ENCODE measurements at places on chromosomes 16 and 17.

- no peak for DNase-seq
These were observed 53.1 kb downstream of the RAP1GAP2 start for GRCh38 chr17:2849327-2849670.

- no peak for DNase-seq
These were observed 526 bp downstream of the MOSMO start for GRCh38 chr16:22008215-22009059.

DNA sequence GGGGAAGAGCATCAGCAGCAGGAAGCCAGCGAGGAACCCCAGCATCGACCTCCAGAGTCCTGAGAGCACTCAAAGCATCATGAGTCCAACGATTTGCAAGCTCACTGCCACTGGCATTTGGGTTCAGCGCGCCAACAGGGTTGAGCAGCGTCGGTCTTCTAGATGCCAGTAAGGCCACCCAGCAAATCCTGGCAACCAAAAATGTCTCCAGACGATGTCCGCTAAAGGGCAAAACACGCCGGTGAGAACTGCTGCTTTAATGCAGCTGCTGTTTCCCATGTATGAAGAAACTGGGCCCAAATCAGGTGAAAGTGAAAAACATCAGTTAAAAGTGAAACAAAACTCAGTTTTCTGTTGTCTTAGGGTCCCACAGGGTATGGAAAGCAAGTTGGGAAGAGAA, 70.2 kb downstream of the ANKRD11 start:
- DNase-seq, result no peak

GRCh38 chr16:16778332-16778731, 399.4 kb downstream of the NPIPA7 start:
- DNase-seq, result no peak

DNA sequence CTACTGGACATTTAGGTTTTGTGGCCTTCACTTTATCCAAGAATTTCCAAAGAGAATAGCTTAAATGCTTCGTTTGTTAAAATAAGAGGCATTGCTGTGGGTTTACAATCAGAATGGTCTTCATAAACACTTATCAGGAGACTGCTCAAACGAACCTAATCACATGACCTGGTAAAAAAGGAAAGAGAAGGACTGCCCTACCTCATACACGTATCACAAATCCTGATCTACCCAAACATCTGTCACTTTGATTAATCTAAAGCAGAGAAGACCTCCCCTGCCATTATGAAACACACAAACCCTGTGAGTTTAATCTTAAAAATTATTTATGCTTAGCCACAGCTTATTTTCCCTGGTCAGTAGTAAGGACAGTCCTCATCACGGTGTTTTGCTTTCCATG, 76.6 kb downstream of the PARN start:
- no peak for DNase-seq

- DNase-seq, result no peak
These were observed 36.7 kb downstream of the SALL1 start for GRCh38 chr16:51114382-51114781.

GRCh38 chr16:48413272-48413671, 28.1 kb upstream of the SIAH1 start:
- DNase-seq, result no peak

- DNase-seq, result no peak
These were observed 125.0 kb upstream of the IRX3 start for GRCh38 chr16:54411544-54411943.

GRCh38 chr17:56545106-56545505, 48.4 kb upstream of the NOG start:
- no peak for DNase-seq

DNA sequence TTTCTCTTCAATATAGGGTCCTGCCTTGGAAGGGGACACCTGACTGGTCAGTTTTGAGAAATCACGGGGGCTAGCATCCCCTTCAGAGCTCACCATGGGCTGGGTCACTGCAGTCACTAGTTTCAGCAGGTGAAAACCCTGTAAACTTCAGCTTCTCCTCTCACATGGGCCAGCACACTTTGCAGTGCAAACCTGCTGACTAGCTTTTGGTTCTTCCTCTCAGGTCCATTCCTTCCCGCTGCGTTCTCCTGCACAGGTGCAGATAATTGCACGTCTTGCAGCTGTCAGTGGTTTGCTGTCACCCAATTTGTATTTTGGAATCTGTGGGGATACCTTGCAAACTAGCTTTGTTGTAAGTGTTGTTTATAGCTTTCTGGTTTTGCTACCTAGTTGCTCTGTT, 95.1 kb downstream of the LYRM1 start:
- no peak for DNase-seq

DNA sequence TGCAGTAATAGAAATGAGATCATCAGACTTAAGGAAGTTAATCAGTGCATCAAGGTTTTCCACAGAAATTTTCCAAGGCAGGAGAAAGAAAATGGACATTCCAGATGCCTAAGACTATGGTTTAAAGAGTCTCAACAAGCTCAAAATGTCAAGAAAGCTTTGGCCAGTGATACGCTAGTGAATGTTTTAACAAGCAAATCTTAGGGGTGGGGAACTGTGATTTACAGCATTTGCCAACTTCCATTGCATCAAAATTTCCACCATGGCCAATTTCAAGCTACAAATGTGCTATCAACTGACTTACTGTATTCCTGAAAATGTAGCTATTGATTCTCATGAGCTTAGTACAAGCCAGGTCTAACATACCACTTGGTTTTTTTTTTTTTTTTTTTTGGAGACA, 82.4 kb upstream of the CLEC3A start:
- no peak for DNase-seq

DNA sequence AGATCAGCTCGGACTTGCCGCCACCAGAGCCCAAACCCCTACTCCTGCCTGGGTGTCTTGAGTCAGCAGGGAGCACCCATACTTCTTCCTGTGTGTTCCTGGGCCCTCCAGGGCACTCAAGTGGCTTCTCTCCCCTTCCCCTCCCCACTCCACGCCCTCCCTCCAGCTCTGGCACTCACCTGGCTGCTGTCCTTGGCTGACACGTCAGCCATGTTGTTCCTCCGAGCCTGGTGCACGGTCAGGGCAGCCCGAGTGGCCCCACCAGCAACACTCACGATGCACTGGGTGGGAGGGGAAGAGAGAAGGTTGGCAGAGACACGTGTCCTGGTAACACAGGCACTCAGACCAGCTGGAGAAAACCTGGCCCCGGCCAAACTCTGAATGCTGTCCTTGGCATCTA, 11.5 kb downstream of the RUSF1 start:
- no peak for DNase-seq

- no peak for DNase-seq
These were observed 30.9 kb downstream of the C17orf75 start for GRCh38 chr17:32311028-32311536.

GRCh38 chr16:721765-722540, 1.0 kb downstream of the ANTKMT start:
- no peak for DNase-seq

- peak; percentile 48 for DNase-seq
These were observed 82.2 kb downstream of the PLXDC1 start for GRCh38 chr17:39069114-39069756.

- peak; percentile 10 for DNase-seq
These were observed 43.4 kb upstream of the ICAM2 start for GRCh38 chr17:64063766-64064224.

- no peak for DNase-seq
These were observed 637 bp downstream of the PLCG2 start for GRCh38 chr16:81779536-81780320.

DNA sequence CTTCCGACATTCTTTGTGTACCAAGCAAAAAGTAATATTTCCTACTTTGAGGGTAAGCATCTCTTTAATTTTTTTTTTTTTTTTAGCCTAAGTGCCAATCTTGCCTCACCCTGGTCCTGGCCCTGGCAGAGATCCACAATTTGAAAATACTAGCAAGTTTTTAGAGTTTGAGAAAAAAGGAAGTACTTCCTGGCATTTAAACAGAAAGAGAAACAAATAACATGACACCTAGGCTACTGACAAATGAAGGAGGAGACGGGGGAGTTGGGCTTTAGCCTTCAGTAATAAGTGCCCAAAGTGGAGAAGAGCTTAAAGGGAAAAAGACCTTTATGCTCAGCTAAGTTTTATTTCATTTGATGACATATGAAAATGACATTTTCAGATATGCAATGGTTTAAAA, 92.8 kb downstream of the HS3ST3A1 start:
- no peak for DNase-seq

DNA sequence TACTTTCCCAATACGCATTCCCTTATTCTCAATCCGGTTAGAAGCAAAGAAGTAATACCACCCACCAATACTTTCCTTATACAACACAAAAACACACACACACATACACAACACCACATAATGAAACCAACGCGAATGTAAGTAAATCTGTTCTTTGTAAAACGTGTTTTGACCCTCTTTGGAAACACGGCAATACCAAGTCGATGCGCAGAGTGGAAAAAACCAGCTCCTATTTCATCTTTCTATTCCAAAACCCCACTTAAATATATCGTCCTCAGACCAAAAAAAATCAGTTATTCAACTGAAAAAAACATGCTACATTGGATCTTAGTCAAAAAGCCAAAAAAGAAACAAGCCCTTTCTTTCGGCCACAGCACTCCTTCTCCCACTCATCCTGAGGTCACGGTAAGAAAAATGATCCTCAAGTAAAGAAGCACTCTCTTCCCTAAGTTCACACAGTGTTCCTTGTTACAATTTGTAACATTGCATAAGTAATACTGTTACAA, 31.0 kb upstream of the ARL4D start:
- DNase-seq, result peak; percentile 98

DNA sequence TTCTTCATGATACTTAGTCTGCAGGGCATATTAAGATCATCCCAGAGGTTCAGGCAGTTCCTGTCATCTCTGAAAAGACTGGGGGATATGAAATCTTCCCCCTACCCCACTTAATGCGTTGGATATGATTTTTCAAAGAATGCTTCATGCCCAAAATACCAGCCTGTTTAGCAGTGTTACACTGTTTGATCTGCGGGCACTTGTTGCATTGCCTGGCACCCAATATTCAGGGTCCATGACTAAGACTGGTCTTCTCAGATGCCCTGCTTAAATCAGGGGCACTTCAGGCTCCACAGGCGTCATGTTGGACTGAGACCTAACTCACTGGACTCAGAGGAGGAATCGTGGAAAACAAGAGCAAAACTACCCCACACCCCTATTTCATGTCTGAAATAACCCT, 6.4 kb upstream of the RASL10B start:
- DNase-seq, result no peak

DNA sequence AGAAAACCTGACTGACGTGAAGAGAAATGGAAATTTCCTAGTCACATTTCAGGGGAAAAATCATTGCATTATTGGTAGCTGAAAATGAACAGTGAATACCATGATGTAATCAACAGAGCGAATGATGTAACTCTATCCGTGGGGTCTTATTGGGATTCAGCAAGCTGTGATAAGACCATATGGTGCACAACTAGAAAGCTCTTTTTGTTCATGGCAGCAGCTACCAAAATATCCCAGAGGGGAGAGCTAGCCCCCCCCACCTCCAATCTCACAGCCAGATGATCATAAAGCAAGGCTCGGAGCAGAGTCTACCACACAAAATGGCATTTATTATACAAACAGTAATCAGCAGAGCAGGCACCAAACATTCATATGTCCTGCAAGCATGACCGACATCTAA, 22.2 kb upstream of the DNAH17 start:
- peak; percentile 66 for DNase-seq

DNA sequence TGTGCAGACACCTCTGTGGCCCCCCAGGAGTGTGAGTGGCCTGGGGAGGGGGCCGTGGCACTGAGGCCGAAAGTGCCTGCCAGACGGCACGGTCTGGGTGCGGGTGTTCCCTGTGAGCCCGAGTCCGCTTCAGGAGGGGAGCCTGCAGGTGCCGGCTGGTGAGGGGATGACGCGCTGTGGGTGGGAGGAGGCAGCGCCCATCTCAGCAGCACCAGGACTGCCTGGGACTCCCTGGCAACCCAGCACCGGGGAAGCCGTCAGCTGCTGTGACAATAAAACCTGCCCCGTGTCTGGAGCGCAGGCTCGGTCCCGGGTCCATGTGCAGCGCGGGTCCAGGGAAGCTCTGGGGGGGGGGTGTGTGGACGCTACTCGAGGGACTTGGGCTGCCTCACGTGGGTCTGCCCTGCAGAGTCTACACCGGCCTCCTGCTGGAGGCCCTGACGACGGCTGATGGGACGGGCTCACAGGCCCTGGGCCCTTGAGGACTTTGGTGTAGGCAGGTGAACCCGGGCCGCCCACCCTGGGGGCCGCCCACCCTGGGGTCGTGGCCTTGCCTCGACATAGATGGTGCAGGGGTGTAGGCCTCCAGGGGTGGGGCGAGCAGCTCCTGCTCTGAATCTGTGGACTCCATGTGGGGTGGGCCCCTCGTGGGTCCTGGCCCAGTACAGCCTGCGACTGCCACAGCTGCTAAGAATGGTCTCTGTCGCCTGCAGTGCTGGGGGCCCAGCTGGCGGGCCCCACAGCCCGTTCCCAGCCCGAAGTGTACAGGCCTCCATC, 5.9 kb upstream of the RAB40C start:
- DNase-seq, result no peak

- no peak for DNase-seq
These were observed 13.4 kb downstream of the ITPRIPL2 start for GRCh38 chr16:19127205-19127604.

DNA sequence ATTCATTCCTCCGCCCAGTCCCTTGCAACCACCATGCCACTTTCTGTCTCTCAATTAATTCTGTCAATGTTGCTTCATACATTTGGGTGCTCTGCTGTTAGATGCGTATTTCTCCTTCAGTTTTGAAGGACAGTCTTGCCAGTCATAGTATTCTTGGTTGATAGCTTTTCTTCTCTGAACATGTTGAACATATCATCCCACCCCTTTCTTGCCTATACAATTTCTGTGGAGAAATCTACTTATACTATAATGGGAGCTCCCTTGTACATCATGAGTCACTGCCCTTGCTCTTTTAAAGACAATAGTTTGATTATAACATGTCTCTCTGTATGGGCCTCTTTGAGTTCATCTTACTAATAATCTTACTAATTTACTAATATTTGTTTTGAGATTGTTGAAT, 34.1 kb downstream of the RNF112 start:
- no peak for DNase-seq

DNA sequence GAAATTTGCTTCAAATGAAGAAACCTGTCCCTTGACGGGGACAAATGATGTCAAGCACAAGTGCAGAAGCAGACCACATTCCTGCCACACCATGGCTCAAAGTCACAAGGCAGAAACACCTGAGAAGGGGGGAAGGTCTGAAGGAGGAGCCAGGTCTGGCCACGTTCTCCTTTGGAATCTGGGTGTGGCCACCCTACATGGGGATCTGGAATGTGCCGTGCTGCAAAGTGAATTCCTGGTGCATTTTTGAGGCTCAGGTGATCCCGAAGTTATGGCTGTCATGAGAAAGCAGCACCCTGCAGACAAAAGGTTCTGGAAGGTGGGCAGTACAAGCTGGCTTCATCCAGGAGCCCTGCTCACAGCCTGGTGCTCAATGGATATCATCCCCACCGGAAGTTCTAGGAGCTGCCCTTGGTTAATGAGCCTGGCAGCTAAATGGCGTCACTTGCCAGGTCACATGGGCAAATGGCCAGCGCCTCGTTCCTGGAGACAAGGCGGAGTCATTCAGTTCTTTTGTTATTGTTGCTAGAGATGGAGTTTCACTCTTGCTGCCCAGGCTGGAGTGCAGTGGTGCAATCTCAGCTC, 20.1 kb upstream of the ADCY9 start:
- no peak for DNase-seq

- peak; percentile 81 for DNase-seq
These were observed 489.6 kb downstream of the CDH13 start for GRCh38 chr16:83116274-83116892.

Data from fibroblast of skin of abdomen (primary cell).